ENCODE measurements at places on chromosomes 3 and 15.

GRCh38 chr3:50478671-50479260, 24.7 kb downstream of the CACNA2D2 start:
- DNase-seq = no peak

DNA sequence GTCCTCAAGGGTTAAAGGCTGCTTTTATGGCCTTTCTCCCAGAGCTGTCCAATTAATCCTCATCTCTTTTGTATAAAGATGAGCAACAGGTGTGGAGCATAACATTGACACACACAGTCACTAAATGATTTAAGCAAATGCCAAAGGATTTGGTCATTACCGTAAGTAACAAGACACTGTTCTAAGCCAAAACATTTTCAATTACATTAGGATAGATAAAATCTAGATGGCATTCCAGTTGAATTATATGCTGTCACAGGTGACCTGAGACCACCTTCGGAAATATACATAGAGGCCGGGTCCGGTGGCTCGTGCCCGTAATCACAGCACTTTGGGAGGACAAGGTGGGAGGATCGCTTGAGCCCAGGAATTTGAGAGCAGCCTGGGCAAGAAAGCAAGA, 105.3 kb upstream of the UBE3A start:
- no peak for DNase-seq

- no peak for DNase-seq
These were observed 17.0 kb downstream of the APH1B start for GRCh38 chr15:63294359-63294758.

- no peak for DNase-seq
These were observed 84.9 kb downstream of the WWTR1 start for GRCh38 chr3:149572796-149573414.

GRCh38 chr3:36907911-36908646, 36.8 kb downstream of the TRANK1 start:
- no peak for DNase-seq

DNA sequence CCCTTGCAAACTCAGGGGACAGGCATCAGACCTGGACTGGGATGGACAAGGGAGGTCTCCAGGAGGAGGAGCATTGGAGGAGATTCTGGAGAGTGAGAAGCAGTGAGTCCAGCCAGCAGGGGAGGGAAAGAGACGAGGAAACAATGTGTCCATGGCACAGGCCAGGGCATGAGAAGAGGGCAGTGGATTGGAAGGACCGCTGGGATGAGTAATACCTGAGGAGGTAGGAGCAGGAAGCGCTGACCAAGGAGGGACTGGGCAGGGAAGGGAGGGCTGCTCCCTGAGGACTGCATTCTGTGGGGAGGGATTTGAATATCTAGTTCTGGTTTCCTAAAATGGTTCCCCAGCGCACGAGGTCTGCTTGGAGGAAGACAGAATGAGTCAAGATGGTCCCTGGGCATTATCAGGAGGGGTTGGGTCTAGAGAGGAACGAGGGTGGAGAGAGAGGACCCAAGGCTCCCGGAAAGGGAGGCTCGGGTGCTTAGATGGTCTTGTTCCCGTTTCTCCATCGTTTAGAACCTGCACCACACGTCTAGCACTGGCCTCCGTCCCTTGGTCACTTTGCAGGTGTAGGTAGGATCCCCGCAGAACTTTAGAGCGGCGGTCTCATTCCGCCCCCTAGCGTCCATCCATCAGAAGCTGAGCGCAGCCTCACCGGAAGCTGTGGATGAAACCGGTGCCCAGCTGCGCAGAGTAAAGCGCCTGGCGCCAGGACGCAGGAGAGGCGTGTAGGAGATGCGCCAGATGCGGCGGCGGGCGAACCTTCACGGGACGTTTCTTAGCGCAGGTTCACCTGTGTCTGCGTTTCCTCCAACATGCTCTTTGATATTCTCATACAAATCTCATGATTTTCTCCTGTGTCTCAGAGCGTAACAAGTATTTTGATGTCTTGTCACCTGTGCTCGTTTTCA, 190.7 kb upstream of the NDN start:
- peak; percentile 58 for DNase-seq

GRCh38 chr15:63669074-63669473, 71.9 kb downstream of the FBXL22 start:
- no peak for DNase-seq

- no peak for DNase-seq
These were observed 111.7 kb downstream of the DNAJB8 start for GRCh38 chr3:128354788-128355542.

DNA sequence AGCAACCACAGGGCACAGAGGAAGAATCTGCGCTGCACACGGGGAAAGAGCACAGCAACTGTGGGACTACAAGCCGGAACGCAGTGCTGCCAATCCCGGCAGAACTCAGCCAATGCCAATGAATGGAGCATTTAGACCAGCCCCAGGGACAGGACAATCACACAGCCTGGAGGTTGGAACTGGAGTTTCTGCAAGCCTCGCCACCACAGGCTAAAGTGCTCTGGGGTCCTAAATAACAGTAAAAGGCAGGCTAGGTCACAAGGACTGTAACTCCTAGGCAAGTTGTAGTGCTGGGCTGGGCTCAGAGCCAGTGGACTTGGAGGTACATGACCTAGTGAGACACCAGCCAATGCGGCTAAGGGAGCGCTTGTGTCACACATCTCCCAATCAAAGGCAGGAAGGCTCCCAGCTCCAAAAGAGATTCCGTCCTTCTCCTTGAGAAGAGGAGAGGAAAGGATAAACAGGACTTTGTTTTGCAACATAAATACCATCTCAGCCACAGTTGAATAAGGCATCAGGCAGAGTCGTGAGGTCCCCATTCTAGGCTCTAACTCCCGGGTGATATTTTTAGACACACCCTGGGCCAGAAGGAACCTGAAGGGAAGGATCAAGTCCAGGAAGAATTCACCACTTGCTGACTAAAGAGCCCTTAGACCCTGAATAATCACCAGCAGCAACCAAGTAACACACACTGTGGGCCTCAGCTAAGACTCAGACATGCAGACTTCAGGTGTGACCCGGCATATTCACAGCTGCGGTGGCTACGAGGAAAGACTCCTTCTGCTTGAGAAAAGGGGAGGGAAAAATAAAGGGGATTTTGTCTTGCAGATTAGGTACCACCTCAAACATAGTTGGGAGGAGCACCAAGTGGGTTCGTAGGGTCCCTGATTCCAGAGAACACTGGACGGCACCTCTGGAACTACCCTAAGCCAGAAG, 85.5 kb upstream of the XXYLT1 start:
- no peak for DNase-seq

Data from progenitor cell of endocrine pancreas (in vitro differentiated cells).